D341Med (cell line): ENCODE measurements at places on chromosomes 4 and X.

DNA sequence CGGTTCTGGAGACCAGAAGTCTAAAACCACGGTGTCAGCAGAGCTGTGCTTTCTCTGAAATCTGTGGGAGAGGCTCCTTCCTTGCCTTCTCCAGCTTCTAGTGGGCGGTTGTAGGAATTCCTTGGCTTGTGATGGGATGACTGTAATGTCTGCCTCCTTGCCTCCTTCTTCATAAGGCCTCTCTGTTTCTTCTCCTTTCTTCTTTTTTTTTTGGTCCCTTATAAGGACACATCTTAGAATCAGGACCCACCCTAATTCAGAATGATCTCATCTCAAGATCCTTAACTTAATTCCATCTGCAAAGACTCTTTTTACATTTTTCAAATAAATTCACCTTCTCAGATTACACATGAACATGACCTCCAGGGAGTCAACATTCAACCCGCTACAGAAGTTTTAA, 186.9 kb downstream of the STK32B start:
- DNase-seq, result no peak

DNA sequence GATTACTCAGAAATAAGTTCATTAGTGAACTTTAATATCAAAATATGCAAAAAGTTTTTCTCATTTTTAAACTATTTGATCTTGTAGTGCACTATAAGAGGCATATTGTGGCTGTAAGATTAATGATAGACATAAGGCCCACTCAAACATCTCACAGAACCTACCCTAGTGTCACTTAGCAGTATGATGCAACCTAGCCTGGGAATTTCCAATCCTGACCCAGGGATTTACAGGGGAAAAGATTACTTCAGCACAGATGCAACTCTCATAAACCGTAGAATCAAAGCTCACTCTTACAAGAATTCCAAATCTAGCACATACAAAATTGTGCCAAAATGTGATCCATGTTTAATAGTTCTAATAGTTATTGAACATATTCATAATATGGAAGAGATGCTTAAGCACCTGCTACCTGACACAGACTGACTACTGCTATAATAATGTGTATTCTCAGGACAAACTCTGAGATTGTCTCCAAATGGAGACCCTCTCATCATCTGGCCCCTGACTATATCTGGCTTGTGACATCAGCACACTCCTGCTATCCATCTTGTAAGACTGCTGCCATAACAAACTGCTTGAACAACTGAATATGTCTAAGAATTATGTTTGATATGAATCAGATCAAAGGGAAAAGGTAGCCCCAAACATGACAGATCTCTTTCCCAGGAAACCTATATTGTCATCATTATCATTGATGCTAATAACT, 271.9 kb downstream of the PABPC4L start:
- no peak for DNase-seq

DNA sequence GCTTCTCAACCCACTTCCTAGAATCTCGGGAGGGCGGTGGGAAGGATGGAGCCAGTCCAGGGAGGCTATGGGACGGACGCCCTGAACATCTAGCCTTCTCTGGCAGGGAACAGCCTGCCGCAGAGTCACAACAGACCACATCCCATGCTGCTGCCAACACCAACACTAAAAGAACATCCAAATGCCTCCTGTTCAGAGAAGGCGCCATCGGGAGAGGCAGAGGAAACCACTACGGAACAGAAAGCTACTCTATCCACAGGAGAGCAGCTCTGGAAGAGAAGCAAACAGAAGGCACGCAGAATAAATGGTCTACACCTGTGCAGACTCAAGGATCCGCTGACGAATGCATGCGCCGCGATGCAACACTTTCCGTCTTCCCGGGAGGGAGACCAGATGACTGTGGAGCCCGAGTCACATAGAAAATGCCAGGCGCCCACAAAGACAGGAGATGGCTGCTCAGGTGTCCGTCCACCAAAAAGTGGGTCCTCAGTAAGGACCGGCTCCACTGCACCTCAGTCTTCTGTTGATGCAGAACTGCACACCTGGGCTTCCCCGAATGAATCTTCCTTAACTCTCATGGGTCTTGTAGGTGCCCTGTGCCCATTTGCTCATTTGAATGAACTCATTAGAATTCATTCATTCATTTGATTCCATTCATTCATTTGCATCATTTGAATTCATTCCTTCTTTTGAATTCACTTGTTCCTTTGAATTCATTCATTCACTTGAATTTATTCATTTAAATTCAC, 217.5 kb downstream of the DHRSX start:
- DNase-seq, result peak; percentile 48

DNA sequence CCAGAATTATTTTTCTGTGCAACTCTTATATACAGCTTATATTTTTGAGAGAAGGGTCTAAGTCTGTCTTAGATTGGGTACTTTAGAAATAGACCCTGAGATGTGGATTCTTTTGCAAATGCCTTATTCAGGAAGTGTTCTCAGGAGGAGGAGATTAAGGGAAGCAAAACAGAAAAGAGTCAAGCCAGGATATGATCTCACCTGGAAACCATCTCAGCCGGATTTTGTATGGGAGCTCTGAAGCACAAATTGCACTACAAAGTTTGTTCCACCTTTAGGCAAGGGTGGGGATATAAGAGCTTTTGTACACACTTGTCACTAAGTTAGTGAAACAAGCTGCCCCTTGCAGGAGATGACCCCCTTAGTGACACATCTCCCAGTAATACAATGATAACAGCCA, 121.2 kb upstream of the GRPR start:
- no peak for DNase-seq

DNA sequence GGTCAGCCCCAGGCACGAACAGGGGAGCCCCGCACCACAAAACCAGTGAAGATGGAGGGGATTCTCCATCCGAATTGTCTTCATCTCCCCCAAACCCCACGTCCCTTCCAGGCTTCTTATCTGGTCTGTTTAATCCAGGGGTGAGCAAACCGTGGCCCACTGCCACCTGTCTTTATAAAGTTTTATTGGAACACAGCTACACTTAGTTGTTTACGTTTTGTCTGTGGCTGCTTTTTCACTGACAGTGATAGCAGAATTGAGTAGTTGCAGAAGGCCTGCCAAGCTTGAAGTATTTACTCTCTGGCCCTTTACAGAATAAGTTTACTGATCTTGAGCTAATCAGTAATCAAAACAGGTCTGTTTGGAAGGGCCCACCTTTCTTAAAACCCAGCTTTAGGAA, 324.0 kb downstream of the ARHGAP10 start:
- DNase-seq, result no peak

- peak; percentile 29 for DNase-seq
Observed at GRCh38 chr4:99885063-99885664, 9.1 kb downstream of the LAMTOR3 start.
